Activated CD8-positive, alpha-beta memory T cell treated with anti-CD3 and anti-CD28 coated beads for 36 hours (primary cell): ENCODE measurements at places on chromosomes 6 and 20. TPM values are rescaled to one million over a fixed set of nuclear protein-coding genes. Genes with fewer than 3 reads are reported as not detected.

Gene C4B
- total RNA-seq = 3.6 TPM

Gene RRAGD
- 13.6 TPM for total RNA-seq

Gene C2
- total RNA-seq = 0.59 TPM

Gene SMOC2
- total RNA-seq = not detected
